NT2/D1 (cell line): ENCODE measurements at places on chromosomes 3 and 15.

DNA sequence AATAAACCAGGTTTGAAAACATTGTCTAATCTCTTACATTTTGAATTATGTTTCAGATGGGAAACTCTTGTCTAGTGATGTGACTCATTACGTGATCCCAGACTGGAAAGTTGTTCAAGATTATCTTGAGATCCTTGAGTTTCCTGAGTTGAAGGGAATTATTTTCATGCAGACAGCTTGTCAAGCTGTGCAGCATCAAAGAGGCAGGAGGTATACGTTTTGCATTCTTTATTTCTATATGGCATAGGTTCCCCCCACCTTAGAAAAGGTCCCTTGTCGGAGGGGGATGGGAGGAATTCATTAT lies 1.5 kb downstream of the DIS3L start:
- DNase-seq: no peak

DNA sequence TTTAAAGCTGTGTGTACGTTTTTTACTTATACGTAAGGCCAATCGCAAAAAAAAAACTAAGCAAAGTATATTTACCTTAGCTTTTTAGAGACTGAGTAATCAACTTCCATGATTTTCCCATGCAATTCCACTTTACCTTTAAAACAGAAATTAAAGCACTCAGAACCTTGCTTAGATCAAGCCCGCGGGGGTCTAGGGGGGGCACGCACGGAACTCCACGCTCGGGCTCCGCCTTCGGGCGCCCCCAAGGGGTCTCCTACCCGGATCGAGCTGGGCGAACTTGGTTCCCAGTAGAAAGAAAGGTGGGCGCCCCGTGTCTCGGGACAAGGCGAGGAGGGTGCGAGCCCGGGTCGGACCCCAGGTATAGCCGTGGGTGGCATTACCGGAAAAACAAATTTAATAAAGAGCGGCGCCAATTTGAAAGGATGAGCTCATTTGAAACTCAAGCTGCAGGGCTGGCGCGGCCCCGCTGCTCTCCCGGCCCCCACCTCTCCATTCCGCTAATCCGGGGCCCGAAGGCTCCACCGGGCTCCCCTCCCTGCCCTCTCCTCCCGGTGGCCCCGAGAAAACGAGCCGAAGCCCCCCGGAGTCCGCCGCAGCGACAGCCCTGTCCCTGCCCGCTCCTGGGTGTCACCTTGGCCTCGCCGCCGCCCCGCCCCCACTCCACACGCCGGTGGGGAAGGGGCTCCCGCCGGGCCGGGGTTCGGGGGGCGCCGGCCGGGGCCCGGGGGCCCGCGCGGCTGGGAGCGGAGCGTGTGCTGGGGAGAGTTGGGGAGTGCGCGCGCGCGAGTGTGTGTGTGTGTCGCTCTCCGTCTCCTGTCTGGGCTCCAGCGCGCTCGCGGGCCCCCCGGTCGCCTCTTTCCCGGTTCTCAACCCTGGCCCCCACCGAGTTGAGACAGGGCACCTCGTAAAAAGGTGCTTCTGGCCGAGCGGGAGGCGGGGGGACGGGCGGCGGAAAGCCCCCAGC lies 1.5 kb downstream of the IGF2BP2 start:
- no peak for DNase-seq

- DNase-seq: no peak
These were observed at the start of gene SLC24A5 for GRCh38 chr15:48120745-48121144. Gene SLC24A5, plus strand, starts transcription at chr15:48120990. Its CDS starts 55 bp downstream, at chr15:48121045.

DNA sequence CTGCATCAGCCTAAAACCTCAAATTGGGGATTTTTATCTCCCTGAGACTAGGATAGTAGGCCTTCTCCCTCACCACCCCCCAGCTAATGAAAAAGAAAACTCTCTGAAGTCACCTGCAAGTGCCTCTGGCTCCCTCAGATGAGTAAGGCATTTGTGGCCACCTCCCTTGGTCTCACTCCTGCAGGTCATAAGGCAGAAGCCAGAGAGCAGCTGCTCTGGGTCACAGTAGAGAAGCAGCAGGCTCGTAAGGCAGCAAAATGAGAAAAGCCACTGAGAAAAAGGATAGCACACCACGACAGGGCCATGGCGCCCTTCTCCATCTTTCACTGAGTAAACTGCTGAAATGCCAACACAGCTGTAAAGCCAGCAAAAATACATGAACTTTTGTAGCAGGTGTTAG lies 296.7 kb upstream of the DPH6 start:
- DNase-seq: no peak

GRCh38 chr15:62983956-62984355 lies 58.6 kb upstream of the TPM1 start:
- no peak for DNase-seq

- no peak for DNase-seq
These were observed 97.2 kb downstream of the CHST2 start for GRCh38 chr3:143216709-143217182.

- no peak for DNase-seq
These were observed 34.0 kb downstream of the B3GALNT1 start for GRCh38 chr3:161070980-161071663.

GRCh38 chr3:39142067-39142466 lies 11.3 kb downstream of the CSRNP1 start:
- no peak for DNase-seq
